NCI-H1436 treated with DMSO at 0.1 percent for 48 hours (cell line): ENCODE measurements at places on chromosomes 2 and 18.

DNA sequence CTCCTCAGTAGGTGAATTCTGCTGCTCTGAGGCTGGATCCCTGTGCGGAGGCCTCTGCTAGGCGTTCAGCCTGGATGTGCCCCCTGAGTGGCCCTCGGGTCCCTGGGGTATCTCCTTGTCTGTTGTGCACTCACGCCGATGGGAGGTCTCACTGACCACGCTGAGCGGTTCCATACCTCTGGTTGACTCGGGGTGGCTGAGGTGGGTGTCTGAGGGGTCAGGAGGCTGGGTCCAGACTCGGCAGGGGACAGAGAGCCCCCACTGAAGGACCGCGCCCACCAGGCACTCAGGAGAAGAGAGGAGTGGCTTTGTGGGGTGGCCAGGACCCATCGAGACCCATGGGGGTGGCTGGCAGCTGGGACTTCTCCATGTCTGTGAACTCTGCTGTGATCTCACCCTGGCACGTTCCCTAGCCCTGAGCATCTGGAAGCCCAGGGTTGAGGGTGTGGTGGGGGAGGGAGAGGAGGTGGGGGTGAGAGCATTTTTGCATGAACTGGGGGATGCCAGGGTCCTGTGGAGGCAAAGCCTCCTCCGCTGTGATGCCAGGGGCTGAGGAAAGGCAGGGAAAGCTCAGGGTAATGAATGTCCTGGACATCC is 53.7 kb downstream of the TWIST2 start:
- DNase-seq, result no peak

DNA sequence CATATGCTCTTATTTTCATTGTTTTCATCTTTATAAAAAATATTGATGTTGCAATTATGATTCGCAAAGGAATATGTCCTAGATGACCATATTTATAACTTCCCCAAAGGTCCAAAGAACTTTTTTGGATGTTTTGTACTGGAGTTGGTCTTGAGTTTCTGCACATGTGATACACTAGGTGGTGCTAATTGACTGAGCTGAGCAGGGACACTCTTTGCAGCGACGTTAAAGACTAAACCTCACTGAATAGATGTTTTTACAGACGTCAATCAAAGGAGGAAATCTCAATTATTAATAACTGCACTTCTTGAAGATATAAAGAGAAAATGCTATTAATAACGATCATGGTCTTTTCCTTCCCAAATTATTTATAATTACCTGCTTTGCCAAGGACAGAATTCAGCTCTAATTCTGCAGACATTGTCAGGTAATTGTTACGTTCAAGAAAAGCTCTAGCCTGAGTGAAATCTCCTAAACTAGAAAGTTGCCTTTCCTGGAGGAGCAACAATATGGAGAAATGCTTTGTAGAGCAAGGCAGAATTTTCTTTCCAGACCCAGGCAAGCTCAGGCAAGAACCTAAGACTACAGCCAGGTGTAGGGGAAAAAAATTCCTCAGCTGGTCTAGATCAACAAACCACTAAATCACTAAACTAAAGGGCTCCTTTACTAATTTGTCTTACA is 119.3 kb upstream of the RBBP8 start:
- DNase-seq, result no peak

DNA sequence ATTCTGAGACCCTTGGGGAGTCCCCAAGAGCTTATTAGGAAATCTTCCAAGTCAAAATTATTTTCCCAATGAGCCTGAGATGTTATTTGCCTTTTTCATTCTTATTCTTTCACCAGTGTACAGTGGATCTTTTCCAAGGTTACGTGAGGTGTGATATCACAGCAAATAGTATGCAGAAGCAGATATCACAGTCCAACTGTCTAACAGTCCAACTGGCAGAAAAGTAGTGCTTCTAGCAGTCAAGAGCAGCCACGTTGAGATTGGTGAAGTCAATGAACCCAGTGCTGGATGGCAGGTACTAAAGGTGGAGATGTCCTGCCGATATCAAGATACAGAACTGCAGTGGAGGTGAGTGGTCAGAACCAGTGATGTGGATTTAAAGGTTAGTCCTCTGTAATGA is 78.9 kb upstream of the ZNF397 start:
- DNase-seq, result no peak

- DNase-seq, result no peak
Observed at GRCh38 chr18:67417864-67418523, 98.5 kb downstream of the DSEL start.

- peak; percentile 94 for DNase-seq
Observed at GRCh38 chr2:75076088-75076487, 117.6 kb downstream of the POLE4 start.

- DNase-seq, result no peak
Observed at GRCh38 chr18:21826641-21827302, 86.2 kb downstream of the MIB1 start.

- no peak for DNase-seq
Observed at GRCh38 chr2:239558661-239559060, 157.8 kb upstream of the HDAC4 start.

- DNase-seq, result no peak
Observed at GRCh38 chr2:240500561-240501423, 57.0 kb downstream of the ANKMY1 start.

GRCh38 chr2:118123561-118124232 is 35.4 kb downstream of the INSIG2 start:
- DNase-seq, result no peak

- no peak for DNase-seq
Observed at GRCh38 chr2:238717084-238717483, 130.8 kb upstream of the TWIST2 start.

- DNase-seq, result no peak
Observed at GRCh38 chr18:8769509-8770095, 64.2 kb downstream of the MTCL1 start.

DNA sequence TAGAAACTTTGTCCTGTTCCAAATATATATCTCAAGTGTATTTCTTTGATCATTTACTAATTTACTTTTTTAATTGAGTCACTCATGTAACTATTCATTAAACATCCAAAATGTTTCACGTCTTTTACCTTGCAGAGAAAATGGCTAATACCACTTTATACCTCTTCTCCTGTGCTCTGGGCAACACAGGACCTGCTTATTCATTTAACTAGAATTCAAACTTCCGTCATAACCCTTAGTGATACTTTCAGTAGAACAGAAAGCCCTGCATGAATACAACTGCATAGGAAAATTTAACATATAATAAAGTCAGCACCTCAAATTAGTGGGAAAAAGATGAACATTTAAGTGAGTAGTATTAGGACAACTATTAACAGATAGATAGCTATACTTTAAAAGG is 205.2 kb downstream of the MREG start:
- DNase-seq, result no peak

GRCh38 chr2:20653695-20654534 is 3.0 kb upstream of the HS1BP3 start:
- DNase-seq, result no peak

GRCh38 chr2:170783549-170783948 is 13.4 kb downstream of the ERICH2 start:
- DNase-seq, result no peak

DNA sequence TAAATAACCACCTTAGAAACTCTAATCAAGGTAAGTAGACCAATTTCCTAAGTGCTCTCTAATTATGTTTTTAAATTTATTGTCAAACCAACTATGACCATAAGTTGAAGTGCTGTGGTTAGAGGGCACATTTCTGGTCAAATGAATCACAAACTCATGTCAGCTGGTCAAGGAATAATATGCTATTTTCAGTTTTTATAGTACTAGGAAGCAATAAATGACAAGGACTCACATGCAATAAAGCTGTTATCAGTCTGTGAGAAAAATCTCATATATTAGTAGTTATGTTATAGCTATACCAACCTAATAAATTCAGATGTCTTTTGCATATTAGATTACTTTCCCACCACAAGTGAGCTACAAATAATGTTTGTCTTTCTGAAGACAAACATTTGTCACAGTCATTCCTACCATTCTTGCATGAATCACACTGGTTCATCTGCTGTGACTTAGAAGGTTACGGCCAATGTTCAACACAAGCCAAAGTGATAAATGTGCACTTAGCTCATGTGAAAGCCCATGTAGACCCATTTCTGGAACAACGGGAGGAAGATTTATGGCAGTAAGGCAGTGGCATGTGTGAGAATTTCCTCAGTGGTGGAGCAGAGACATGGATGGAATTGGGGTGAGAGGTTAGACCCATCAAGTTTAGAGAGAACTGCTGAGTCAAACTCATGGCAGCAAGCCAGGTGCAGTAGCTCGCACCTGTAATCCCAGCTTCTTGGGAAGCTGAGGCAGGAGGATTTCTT is 27.4 kb upstream of the CCNYL1 start:
- DNase-seq, result no peak

GRCh38 chr2:191675807-191676721 is 1.9 kb upstream of the NABP1 start:
- no peak for DNase-seq

DNA sequence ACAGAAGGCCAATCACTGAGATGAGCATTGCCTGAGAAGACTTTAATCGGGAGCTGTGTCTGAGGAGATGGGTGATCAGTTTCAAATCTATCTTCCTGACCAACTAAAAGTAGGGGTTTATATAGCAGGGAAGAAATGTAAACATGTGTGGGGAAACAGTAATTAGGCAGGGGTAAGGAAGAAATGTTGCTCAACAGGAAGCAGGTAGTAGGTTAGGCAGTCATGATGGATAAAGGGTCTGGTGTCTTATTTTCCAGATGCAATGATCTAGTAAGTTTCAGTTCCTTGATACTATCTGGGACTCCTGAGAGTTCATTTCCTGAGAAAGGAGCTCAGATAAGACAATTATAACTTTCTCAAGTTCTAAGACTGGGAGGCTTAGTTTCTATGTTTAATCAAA is 33.8 kb upstream of the DNAJC10 start:
- no peak for DNase-seq

GRCh38 chr2:169077674-169078240 is 8.4 kb downstream of the DHRS9 start:
- DNase-seq, result no peak

GRCh38 chr2:136651456-136652010 is 113.8 kb upstream of the THSD7B start:
- DNase-seq, result no peak

DNA sequence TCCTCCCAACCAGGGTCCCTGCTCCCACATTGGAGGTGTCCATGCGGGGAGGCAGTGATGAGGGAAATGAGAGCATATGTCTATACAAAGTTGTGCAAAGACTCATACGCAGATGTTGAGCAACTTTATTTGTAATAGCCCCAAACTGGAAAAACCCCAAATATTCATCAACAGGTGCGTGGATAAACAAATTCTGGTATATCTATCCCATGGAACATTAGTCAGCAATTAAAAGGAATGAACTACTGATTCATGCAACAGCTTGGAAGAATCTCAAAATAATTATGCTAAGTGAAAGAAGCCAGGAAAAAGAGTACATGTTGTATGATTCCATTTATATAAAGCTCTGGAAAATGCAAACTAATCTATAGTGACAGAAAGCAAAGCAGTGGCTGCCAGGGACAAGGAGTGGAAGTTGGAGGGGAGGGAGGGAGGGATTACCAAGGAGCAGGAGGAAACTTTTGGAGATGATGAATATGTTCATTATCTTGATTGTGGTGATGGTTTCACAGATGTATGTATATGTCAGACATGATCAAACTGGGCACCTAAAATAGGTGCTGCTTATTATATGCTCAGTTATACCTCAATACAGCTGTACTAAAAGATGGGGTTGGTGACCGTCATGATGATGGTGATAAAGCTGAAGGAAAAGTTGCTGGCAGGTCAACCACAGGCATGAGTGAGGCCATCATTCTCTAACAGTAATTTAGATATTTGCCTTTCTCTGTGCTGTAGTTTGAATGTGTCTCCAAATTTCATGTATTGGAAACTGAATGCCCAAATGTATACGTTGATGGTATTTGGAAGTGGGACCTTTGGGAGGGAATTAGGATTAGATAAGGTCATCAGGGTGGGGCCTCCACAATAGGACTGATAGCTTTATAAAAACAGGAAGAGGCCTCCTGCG is 270.9 kb downstream of the CYP26B1 start:
- no peak for DNase-seq

DNA sequence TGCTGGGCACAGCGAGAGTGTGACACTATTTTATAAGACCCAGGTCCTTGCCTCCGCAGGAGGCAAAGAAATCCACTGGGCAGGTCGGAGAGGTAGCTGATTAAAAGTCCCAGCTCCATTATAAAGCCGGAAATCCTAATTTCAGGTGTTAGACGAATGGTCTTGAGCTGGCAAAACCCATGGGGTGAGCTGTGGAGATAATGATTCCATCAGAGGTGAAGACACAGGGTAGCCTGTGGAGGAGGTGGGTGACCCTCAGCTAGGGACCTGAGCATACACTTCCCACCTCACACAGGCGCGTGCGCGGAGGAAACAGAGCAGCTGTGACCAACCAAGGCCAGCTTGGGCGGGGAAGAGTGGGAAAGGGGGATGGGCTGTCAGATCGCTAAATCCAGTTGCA is 201.7 kb upstream of the CXCR4 start:
- DNase-seq, result no peak

DNA sequence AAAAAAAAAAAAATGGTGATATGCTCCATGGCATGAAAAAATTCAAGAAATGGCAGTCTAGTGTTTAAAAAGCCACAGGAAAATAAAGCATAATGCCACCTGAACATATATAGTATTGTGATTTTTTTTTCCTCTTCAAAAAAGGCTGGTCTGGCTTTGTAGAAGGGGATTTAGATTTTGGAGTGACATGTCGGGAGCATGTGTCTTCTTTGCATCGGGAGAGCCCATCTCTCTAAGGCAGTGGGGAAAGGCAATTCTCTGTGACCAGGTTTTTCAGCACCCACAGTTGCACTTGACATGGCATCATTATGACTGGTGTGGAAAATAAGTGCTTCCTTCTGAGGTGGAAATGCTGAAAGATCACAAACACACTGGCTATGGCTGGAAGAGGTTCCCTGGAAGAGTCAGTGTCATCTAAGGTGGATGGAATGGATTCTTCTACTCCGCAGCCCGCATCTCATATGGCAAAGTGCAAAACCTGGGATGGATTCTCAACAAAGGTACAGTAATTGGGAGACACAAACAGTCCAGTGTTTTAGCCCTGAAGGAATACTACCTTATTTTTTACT is 172.5 kb downstream of the AGAP1 start:
- peak; percentile 47 for DNase-seq

DNA sequence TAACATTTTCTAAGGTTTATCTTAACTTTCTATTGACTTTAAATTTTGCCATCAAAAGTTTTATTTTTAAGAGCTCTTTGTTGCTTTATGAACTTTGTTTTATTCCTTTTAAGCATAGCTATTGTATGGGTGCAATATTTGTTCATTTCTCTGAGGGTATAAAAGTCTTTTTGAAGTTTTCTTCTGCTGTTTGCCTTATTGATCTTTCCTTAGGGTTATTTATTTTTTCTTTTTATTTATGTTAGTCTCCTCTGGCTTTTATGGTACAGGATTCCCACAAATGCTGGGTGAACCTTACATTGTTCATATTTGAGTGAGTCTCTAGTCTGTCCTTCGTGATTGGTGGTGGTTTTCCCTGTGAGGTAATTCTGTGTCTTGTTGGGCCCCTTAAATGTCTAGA is 68.4 kb downstream of the PARD3B start:
- DNase-seq, result no peak

GRCh38 chr2:73281244-73281643 is 3.0 kb downstream of the FBXO41 start:
- DNase-seq, result no peak

GRCh38 chr2:178426388-178426787 is 24.6 kb downstream of the PRKRA start:
- DNase-seq, result no peak

- DNase-seq, result no peak
Observed at GRCh38 chr2:9300829-9301453, 94.3 kb downstream of the ASAP2 start.

- no peak for DNase-seq
Observed at GRCh38 chr18:79955302-79956075, 4.0 kb upstream of the SLC66A2 start.

- no peak for DNase-seq
Observed at GRCh38 chr2:102397209-102397608, 25.8 kb upstream of the IL18RAP start.

GRCh38 chr2:118865106-118865505 is 17.7 kb upstream of the EN1 start:
- no peak for DNase-seq
